ENCODE measurements at places on chromosomes 12 and 14. TPM values are rescaled to one million over a fixed set of nuclear protein-coding genes. Genes with fewer than 3 reads are reported as not detected.

The OR6C2 gene
- total RNA-seq: not detected

The LRFN5 gene
- total RNA-seq: not detected

The WIF1 gene
- not detected for total RNA-seq

The AKAP5 gene
- total RNA-seq: 1.7 TPM

The PTGER2 gene
- 0.29 TPM for total RNA-seq

The C14orf39 gene
- total RNA-seq: not detected

The NPFF gene
- total RNA-seq: not detected

The KCNC2 gene
- total RNA-seq: not detected

The FGF6 gene
- total RNA-seq: not detected

The PTCSC3 gene
- total RNA-seq: not detected

The KRT75 gene
- total RNA-seq: not detected

- DNase-seq: no peak
These were observed 4.0 kb upstream of the LIMA1 start for GRCh38 chr12:50287271-50287670.

- peak; percentile 50 for DNase-seq
These were observed 26.2 kb downstream of the C2CD5 start for GRCh38 chr12:22518060-22518719.

DNA sequence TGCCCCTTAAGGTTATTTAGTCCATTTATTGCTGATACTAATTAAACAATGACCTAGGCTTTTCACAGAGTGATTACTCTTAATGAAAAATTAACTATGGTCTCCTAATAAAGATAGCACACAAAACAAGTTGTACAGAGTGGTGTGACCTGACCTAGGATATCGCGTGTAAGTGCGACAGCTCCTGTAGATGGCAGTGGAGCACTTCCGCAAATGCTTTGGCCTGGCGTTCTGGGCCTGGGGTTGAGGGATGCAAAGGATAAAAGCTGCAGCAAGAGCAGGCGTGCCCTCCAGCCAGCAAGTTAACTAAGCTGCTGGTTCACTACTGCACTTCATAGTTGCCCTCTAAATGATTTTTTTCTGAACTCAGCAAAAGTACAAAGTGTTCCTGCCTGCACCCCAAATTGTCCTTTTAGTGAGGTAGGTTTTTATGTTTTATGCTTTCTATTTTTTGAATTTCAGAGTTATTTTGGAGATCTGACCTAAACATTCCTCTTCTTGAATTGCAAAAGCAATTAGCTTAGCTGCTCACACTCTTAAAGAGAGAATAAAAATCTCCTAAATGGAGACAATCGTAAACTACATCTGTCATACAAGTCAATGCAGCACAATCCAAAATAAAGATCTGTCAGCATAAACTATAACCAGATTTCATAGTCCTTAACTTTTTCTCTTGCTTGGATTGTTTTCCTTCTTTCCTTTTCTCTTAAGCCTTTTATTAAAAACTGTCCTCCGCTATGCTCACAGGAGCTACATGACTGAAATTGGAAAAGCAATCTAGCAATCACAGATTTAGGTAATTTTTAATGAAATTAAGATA is 379.6 kb downstream of the LRIG3 start:
- peak; percentile 83 for DNase-seq

GRCh38 chr14:61498811-61499210 is 177.4 kb downstream of the PRKCH start:
- DNase-seq: no peak

DNA sequence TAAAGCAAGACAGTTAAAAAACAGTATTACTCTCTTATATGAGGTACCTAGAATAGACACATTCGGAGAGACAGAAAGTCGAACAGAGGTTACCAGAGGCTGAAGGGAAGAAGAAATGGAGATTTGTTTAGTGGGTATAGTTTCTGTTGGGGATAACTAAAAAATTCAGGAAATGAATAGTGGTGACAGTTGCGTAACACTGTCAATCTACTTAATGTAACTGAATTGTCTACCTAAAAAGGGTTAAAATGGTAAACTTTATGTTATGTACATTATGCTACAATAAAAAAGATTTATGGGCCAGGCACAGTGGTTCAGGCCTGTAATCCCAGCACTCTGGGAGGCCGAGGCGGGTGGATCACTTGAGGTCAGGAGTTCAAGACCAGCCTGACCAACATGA is 30.6 kb upstream of the SLC6A13 start:
- no peak for DNase-seq

DNA sequence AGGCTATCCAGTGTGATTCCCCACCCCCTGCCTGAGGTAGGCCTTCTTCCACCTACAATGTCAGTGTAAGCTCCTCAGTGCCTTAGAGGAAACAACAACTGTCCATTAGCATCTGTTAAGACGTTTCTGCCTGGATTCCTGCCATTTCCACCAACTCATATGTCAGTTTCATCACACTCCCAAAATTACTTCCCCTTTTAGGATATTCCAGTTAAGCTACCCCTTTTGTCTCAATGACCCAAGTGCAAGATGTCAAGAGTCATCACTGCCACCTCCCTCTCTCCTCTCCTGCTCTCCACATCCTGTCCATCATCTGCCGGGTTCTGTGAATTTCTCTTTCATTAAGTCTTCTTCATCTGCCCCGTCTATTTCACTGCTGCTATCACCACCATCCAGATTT is 189.4 kb downstream of the DPF3 start:
- DNase-seq: no peak

DNA sequence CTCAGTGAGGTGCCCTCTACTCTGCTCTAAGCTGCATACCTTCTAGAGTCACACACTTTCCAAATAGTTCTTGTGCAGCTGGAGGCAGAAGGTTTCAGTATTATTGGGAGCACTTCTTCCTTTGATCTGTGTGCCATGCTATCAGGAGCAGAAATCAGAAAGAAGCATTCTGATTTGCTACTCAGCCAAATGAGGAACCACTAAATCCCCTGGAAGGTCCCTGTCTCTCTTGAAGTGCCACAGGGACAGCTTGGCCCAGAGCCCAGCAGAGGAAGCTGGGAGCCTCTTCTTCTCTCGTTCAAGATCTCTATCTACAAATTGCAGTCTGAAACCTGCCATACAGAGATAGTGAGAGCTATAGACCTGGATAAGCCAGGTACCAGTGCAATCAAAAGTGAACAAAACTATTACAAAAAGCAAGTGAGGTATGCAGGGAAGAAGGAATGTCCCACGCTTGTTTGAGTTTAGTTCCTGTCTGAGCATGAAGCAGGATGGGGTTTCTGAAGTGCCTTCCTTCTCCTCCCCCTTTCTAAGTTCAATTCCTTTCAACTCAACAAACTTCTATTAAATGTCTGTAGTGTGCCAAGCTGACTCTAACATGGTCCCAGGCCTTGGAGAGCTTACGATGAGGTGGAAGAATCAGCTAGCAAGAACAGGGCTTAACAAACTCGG is 100.9 kb upstream of the PARP11 start:
- DNase-seq: no peak

DNA sequence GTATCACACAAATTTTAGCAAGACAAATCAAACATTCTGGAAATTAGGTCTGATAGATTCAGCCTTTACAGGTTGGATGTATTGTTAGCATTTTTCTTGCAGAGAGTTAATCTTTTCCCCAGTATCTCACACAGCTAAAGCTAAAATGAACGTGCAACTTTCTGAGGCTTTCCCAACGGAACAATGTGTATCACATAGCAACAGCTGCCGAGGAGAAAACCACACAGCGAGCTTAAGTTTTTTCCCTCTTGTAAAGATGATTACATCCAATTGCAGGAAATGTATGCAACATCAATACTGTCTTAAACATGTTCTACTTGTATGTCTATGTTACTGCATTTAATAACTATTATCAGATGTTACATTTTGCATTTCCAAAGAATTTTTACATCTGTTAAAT is 182.2 kb downstream of the CCDC59 start:
- DNase-seq: no peak

- no peak for DNase-seq
These were observed 38.0 kb upstream of the PPFIA2 start for GRCh38 chr12:81797100-81797499.

DNA sequence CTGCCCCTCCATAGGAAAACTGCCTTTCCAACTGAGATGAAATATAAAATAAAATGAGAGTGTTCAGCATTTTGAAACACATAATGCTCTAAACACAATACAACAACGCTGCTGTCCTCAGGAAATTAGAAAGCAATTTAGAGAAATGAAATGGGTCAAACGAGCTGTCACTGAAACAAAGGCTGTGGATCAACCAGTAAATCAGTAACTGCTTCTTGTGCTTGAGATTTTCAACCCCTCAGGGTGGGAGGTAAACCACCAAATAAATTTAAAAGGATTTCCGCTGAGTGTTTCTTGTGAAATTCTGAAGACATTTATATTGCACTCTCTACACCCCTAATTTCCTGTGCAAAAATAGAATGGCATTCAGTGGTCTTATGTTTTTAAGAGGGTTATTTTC is 657.1 kb upstream of the SEL1L start:
- no peak for DNase-seq

DNA sequence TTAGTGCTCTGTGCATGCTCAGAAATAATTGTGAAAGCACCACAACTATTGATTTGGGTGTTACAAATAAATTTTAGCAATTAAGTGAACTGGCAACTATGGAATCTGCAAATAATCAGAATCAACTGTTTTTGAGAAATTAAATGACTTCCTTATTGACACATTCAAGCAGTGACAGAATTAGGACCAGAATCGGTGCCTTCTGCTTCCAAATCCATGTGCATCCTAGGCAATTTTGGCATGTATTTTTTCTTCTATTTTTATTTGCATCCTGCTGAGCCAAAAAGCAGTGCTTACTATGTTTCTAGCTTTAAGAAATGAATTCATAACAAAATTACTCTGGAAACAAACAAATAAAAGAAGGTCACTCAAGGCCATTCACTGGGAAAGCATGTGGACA is 408.2 kb downstream of the GXYLT1 start:
- DNase-seq: no peak

GRCh38 chr12:116317986-116318575 is 40.6 kb upstream of the MED13L start:
- DNase-seq: no peak

GRCh38 chr12:119082016-119082415 is 96.7 kb upstream of the HSPB8 start:
- no peak for DNase-seq

GRCh38 chr12:58381546-58381945 is 440.2 kb downstream of the ATP23 start:
- no peak for DNase-seq

DNA sequence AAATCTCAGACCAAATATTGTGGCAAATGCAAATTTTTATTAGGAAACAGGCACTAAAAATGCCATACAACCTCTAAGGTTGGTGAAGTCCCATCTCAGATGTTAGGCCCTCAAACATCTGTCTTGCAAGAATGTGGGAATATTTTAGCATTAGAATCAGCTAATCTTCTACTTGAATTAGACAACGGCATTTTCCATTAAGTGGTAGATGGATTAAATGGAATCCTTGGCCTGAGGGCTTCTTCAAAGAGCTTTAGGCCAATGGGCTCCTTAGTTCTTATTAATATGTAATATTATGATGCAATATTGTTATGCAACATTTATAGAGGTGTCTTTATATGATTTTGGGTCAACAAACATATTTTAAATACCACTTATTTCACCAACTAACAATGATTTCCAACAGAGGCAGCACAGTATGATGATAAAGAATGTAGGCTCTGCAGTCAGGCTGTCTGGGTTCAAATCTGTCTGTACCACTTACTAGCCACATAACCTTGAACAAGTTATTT is 122.9 kb upstream of the PLEKHA5 start:
- no peak for DNase-seq

DNA sequence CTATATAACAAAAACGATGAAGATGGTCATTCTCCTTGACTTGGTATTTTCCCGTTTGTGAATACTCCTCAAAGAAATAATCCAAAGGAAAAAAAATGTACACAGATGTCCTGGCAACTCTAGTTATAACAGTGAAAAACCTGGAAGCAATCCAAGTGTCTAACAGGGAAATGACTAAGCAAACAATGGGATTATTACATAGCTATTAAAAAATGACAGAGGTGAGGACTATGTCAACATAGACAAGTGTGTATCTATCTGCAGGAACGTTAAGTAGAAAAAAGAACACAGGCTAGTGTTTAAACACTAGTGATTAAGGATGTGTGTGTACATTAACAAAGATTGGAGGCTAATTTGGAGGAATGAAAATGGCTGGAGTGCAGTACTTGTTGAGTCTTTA is 5.9 kb upstream of the APOLD1 start:
- no peak for DNase-seq

DNA sequence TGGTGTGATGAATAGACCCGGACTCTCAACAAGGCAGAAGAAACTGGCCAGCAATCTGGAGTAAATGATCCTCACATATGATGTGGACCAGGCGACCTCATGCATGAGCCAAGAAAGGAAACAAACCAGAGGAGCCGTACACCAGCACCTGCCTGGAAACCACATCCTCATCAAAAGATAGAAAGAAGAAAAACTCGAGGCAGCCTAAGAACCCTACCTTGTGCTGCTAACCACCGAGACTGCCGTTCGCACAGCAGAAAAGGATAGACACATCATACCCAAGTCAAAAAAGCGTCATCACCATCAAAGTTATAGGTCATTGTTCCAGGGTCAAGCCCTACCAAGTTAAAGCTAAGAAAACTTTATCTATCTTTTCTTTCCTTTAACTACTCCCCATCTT is 66.7 kb downstream of the RESF1 start:
- DNase-seq: no peak

DNA sequence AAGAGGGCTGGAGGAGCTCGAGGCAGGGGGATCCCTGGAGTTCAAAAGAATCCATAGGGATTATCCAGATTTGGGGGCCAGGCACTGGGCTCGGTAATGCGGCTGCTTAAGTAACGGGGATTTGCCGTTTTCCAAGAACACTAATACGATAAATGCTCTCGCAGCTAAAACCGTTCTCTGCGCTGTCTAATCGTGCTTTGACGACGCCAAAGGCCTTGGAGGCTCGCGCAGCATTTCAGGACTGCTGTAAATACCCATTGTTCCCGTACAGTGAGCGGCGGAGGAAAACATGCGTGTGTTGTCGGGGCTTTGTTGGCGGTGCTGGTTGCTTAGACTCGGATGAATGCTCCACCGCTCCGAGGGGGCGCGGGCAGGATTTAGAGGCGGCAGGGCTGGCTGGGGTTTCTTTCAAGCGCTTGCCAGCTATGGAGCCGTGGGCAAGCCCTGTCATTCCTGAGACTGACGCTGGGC is 26.2 kb downstream of the DIO3 start:
- DNase-seq: no peak

DNA sequence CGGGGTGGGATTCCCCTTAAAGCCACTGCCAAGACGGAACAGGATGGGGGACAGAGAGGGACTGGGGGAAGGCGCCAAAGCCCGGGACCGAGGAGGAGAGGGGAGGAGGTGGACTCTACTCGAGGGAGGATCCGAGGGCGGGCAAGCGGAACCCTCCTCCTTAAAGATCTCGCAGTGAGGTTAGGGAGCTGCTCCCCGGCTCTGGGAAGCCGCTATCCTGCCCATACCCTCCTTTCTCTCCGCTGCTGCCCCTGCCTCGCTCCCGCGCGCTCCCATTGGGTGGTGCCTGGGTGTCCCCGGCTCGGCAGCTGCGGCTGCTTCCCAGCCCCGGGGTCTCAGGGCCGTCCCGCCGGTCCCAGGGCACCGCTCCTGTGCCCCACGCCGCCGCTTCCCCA is 16.4 kb downstream of the KRT18 start:
- DNase-seq: no peak
